ENCODE measurements at places on chromosomes 12 and 14.

GRCh38 chr12:57628280-57629191 lies 4.5 kb downstream of the B4GALNT1 start:
- DNase-seq: no peak

GRCh38 chr12:125187148-125187745 lies 122.0 kb downstream of the AACS start:
- no peak for DNase-seq

GRCh38 chr14:85572011-85572410 lies 42.1 kb downstream of the FLRT2 start:
- DNase-seq: no peak

- DNase-seq: no peak
Observed at GRCh38 chr12:111628505-111629260, 29.6 kb upstream of the ATXN2 start.

DNA sequence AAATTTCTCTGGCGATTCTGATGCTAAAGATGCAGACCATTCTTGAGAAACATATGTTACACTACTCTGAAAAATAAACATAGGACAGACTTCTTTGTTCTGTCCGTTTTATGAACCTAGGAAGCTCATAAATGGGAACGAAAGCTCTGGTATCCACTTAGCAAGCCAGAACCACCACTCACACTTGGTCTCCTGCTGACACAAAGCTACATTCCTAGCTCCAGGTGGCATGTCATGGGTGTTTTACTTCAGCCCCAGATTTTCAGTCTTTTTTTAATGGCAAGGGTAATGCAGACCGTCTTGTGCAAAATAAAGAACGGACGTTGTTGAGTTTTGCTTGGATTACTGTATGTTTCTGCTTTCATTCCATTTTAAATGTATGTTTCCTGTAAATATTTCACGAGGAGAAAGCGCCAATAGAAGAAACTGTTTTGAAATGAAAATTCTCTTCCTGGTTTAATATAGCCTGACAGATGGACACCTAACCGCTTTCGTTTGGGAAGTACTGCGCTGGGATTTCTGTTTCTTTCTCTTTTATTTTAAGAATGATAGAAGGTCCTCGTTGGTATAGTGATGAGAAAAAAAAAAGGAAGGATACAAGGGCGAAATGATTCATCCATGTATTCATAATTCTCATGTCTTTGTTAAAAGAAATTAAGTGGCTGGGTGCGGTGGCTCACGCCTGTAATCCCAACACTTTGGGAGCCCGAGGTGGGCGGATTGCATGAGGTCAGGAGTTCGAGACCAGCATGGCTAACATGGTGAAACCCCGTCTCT lies 871 bp upstream of the COQ5 start:
- DNase-seq: no peak

- DNase-seq: no peak
Observed at GRCh38 chr12:7444076-7444475, at the start of gene CD163L1. CD163L1 (minus strand) TSS chr12:7444153; CDS start chr12:7444127, 26 bp downstream.

- no peak for DNase-seq
Observed at GRCh38 chr12:129607301-129607700, 296.5 kb downstream of the TMEM132D start.

- no peak for DNase-seq
Observed at GRCh38 chr14:95464103-95464502, 52.3 kb downstream of the SYNE3 start.

- no peak for DNase-seq
Observed at GRCh38 chr12:7193674-7194073, 4.2 kb downstream of the PEX5 start.

DNA sequence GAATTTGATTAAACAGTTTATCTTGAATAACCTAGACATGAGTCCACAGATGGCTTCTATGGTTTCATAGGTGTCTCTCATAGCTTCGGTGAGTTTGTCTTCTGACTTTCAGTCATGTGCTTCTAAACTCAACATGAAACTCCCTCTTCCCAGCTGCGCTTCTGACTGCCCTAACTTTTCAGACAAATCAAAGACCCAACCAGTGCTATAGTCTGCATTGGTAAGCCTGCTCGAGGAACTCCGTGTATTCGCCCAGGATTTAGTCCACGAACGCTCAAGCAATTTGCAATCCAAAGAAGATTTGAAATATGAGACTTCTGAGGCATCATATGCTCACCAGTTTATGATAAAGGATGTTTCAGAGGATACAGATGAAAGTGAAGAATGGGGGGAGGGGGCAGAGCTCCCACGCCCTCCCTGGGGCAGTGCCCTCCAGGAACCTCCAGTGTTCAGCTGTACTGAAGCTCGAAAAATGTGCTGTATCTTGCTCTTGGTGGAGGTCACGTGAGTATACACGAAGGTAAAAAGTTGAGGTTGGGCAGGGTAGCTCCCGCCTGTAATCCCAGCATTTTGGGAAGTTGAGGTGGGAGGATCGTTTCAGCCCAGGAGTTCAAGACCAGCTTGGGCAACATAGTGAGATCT lies 5.2 kb upstream of the RILPL2 start:
- DNase-seq: no peak

GRCh38 chr14:37668646-37669045 lies 73.2 kb downstream of the TTC6 start:
- DNase-seq: no peak

DNA sequence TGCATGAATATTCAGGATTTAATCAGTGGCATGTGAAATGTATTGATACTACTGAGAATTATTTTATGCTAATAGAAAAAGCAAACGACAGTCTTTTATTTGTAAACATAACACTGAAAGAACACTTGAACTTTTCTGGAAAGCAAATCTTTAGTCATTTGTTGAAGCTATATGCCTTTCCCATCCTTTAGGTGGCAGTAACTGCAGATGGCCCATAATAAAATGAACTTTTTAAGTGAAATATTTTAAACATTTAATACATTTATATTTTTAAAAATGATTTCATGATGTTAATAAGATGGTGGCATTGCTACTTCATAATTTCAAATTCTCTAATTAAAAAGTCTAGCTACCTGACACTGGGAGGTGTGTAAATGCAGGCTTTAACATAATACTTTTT lies 13.9 kb upstream of the KRR1 start:
- DNase-seq: no peak

- no peak for DNase-seq
Observed at GRCh38 chr14:91090743-91091142, 23.1 kb upstream of the DGLUCY start.

GRCh38 chr14:70744641-70745040 lies 64.7 kb downstream of the MAP3K9 start:
- no peak for DNase-seq

GRCh38 chr12:9751204-9752144 lies 9.2 kb downstream of the CD69 start:
- DNase-seq: no peak

DNA sequence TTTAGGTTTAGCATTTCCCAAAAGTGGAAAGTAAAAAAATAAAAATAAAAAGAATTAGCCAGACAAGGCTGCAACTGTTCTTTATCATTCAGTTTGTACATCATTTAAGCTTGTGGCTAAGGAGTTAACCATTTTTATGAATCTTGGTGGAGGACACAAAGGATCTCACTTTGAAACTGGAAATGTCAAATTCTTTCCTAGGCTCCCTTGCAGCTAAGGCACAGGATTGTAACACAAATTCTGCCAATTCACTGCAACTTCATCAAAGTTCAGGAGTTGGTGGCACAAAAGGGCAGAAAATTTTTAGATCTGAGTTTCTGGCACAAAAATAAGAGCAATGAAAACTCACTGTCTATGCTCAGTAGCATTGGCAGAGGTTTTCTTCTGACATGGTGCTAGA lies 211.2 kb upstream of the SYT10 start:
- no peak for DNase-seq

DNA sequence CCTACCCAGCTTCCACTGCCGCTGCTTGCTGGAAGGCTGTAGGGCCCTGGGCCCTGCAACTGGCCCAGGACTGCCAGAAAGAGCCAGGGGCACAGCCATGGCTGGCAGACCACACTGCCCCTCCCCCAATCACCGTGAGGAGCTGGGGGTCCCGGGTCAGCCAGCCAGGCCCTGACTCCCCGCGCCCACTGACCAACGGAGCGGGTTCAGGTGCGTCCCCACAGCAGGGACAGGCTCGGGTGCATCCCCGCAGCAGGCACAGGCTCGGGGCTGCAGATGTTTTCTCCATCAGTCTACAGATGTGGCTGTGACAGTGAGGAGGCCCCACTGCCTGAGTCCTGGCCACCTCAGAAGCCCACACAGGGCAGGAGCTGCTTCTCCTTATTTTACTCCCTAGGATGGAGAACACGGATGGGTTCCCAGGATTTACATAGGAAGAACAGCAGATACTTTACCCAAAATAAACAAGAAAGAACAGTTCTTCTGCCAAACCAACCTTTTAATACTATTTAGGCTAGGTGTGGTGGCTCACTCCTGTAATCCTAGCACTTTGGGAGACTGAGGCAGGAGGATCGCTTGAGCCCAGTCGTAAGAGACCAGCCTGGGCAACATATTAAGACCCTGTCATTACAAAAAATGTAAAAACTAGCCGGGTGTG lies 61.1 kb downstream of the TESC start:
- no peak for DNase-seq

DNA sequence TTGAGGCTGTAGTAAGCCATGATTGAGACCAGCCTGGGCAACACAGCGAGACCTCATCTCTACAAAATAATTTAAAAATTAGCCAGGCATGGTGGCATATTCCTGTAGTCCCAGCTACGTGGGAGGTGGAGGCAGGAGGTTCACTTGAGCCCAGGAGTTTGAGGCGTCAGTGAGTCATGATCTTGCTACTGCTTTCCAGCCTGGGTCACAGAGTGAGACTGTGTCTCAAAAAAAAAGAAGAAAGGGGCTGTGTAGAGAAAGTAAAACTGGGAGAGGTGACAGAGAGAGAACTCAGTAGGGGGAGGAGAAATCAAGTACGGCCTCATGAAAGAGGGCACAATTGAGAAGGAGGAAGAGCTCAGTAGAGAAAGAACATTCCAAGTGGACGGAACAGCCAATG lies 12.4 kb downstream of the TECPR2 start:
- DNase-seq: no peak

GRCh38 chr14:81342850-81343580 lies 57.1 kb downstream of the STON2 start:
- DNase-seq: peak; percentile 15

DNA sequence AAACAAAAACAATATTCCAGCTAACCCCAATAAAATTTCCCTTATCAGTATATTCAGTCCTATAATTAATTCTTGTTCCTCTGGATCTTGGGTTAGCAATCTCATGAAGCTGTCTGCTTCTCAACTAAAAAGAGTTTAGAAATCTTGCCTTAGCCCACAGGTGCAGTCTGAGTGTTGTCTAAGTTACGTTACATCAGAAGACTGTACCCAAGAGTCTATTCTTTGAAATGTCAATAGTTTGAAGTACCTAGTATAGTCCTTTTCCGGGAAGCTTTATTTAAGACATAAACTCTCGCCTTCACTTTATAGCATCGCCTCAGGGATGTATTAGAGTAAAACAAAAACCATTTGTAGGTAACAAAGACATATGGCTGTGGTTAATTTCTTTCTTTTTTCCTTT lies 465.1 kb downstream of the FUT8 start:
- DNase-seq: no peak

DNA sequence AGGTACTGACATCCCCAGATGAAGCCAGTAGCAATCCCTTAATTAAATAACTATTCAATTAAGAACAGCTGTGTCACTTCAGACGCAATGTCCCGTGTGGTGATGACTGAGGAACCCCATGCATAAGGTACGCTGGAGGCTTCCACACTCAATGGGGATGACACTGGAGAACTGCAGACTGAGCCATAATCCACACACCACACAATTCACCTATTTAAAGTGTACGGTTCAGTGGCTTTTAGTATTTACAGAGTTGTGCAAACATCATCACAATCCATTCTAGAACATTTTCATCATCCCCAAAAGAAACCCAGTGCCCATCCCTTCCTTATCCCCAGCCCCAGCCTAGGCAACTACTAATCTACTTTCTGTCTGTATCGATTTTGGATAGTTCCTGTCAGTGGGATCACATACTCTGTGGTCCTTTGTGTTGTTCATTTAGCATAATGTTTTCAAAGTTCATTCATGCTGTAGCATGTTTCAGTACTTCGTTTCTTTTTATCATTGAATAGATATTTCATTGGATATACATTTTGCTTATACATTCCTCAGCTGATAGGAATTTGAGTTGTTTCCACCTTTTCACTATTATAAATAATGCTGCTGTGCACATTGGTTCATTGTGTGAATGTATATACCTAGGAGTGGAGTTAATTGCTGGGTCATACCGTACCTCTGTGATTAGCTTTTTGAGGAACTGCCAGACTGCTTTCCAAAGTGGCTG lies 61.1 kb downstream of the NINJ2 start:
- no peak for DNase-seq

GRCh38 chr12:67222302-67222701 lies 46.9 kb upstream of the CAND1 start:
- peak; percentile 50 for DNase-seq

DNA sequence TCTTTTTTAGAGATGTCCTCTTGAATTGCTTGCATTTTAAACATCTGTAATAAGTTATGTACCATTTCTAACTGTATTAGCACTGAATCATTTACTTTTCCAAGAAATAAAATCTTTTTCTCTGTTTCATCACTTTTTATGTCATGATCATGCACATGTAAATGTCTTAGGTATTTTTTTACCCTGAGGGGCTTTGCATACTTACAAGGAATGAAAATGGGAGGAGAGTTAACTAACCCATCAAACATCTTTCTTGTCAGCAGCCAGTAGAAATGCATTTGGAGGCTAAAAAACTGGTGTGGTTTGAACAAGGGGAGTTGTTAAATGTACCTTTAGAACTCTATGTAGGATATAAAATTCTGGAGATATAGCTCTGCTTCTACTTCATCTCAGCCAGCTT lies 1080.3 kb downstream of the GALC start:
- DNase-seq: no peak

DNA sequence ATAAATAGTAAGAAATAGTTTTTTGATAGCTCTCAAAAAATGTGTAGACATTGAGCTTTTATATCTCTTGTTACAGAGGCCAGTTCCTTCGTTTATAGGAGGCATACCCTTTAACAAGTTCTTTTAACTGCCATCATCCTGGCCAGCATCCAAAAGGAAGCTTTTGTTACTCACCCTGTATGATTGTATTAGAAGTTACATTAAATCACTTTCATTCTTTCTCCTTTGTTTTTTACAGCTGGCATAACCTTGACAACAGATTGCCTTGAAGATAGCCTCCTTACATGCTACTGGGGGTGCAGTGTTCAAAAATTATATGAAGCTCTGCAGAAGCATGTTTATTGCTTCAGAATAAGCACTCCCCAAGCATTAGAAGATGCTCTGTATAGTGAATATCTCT lies 20.1 kb downstream of the CGRRF1 start:
- no peak for DNase-seq

- no peak for DNase-seq
Observed at GRCh38 chr12:47781479-47782371, 8.7 kb downstream of the SLC48A1 start.

Data from NCI-H446 treated with DMSO at 0.1 percent for 48 hours (cell line).